ENCODE measurements at places on chromosomes 1 and 21.

DNA sequence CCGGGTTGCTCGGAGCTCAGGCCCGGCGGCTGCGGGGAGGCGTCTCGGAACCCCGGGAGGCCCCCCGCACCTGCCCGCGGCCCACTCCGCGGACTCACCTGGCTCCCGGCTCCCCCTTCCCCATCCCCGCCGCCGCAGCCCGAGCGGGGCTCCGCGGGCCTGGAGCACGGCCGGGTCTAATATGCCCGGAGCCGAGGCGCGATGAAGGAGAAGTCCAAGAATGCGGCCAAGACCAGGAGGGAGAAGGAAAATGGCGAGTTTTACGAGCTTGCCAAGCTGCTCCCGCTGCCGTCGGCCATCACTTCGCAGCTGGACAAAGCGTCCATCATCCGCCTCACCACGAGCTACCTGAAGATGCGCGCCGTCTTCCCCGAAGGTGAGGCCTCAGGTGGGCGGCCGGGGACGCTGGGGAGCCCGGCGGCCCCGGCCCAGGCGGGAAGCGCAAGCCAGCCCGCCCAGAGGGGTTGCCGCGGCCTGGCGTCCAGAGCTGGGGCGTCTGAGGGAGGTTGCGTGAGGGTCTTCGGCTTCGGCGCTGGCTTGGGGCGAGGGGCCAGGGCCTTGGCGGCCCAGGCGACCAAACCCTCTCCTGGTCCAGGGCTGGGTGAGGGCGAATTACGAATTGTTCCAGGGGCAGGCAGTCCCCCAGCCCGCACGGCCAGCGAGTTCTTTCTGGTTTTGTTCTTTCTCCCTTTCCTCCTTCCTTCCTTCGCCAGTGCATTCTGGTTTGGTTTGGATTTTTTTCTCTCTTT is 805 bp downstream of the SIM2 start:
- no peak for DNase-seq

DNA sequence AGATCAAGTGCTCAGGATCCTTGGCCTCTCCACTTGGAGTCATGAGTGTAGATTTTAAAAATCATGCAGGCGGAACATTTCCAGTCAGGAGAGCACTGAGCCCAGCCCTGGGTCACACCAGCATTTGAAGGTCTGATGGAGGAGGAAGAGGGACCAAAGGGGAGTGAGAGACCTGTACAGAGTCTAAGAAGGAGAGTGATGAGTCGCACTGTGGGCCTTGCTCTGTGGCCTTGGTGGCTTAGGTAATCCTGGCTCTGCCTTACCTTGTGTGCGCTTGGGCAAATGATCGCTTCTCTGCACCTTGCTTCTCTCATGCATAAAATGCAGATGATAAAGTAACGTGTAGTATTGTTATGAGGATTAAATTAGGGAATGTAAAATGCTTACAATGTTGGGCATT is 225.3 kb downstream of the SDCCAG8 start:
- no peak for DNase-seq

DNA sequence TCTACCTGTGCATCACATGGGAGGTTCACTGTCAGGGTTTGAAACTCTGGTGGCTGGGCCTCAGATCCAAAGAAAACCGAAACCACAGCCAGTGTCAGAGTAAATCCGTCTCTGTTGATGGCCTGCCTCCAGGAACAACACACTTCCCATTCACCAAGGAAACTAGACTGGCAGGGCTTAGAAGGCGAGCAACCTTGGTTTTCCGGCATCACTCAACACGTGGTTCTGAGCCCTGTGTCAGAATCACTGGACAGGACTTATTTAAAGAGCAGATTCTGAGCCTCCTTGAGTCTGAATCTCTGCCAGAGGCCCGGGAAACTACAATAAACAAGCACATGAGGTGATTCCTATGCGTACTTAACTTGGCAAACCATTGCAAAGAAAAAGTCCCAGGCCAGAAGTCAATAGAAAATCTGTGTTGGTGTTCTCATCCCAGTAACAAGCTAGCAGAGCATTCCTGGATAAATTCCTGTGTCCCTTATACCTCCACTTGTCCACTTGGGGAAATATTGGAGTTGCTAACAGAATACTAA is 70.0 kb downstream of the KCTD3 start:
- DNase-seq: no peak

- no peak for DNase-seq
Measured at GRCh38 chr1:58861076-58861475, 77.2 kb upstream of the JUN start.

DNA sequence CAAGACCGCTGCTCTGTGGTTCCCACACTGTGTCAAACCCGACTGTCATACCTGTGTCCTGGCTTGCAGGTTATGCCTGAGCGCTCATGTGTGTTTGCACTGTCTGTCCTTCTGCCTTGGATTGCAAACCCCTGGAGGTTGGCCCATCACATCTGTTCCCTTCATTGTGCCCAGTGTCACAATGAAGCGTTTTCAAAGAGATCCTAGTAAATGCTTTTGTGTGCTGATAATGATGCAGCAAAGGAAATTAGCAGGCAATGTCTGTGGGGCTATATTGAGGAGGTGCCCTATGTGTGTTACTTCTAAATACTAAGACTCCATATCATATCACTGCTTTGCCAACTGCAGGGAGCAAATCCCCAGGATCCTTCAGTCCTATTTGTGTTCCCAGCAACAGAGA is 424.4 kb upstream of the NFIA start:
- DNase-seq: no peak

GRCh38 chr1:112727716-112728115 is 12.6 kb upstream of the PPM1J start:
- DNase-seq: no peak

GRCh38 chr1:26278303-26278702 is 1.6 kb upstream of the SH3BGRL3 start:
- DNase-seq: no peak

GRCh38 chr1:176540428-176540827 is 77.5 kb downstream of the PAPPA2 start:
- DNase-seq: no peak

- DNase-seq: no peak
Measured at GRCh38 chr1:54871275-54872035, 15.5 kb downstream of the DHCR24 start.

DNA sequence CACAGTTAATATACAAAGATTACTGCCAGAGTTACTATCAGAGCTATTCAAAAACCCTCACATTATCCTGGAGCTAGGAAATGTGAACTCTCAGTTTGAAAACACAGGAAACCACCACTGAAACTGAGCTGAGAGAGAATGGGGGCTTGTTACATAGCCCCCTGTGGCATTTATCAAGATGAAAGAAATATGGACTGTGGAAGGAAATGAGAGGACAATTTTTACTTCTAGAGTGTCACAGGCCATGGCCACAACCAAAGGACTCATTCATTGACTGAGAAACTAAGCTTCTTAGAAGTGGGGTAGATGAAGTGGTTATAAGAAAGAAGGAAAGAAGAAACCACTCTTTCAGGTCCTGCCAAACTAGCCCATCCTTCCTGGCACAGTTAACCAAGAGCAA is 25.3 kb downstream of the DSTYK start:
- DNase-seq: no peak

DNA sequence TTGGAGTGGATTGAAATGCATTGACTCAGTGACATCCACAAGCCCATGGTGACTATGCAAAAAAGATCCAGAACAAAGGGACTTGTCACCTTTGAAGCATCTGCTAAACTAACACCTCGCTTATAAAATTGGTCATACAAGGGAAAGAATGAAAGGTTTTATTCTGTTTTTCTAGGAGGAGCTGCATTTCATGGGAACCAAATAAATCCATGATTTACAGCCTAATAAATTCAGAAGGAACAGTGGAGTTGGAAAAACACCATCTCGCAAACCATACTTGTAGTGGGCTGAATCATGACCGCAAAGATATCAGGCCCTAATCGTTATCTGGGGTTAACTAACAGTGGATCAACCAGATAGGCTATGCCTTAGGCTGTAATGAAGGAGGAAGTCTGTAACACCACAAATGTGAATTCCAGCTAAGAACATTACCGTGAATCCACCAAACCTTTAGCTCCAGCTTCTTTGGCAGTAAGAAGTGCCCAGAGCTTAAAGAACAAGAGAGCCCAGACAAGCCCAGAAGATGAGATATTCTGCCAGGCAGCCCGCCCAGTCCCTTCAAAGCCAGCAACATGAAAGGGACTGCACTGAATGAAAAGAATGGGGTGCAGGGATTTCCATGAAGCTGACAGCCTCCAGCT is 27.4 kb downstream of the RSPH1 start:
- DNase-seq: no peak

GRCh38 chr1:231045286-231045685 is 5.2 kb upstream of the FAM89A start:
- DNase-seq: no peak

DNA sequence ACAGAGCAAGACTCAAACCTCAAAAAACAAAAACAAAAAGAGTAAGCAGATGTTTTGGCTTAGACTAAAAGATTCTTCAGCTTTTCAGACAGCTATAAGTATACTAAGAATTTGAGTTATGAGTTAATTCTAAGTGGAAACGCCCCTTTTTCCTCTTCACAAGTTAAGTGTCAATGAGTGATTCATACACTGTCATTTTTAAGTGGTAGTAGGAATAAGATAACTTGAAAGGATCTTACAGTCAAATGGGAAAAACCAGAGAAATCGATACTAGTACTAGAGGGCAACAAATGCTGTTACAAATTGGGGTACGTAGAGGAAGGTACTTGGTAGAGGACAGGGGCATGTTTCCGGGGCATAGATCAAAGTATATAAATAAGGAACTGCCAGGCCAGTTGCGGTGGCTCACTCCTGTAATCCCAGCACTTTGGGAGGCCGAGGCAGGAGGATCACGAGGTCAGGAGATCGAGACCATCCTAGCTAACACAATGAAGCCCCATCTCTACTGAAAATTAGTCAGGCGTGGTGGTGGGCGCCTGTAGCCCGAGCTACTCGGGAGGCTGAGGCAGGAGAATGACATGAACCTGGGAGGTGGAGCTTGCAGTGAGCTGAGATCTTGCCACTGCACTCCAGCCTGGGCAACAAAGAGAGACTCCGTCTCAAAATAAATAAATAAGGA is 7.4 kb downstream of the H3-3A start:
- no peak for DNase-seq

DNA sequence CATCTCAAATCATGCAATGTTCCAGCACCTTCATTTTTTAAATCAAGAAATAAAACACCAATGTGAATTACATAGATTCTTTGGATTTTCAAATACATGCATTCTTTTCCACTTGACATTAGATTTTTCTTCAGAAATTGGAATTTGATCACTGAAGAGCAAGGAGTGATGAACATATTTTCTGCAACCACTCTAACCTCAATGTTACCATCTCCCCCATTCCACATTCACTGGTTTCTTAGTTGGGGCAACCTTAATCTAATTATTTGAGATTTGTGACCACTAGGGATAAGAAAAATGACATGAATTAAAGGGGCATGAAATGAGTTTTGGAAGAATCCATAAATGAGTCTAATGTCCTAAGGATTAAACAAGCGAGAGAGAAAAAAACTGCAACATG is 168.7 kb upstream of the NR5A2 start:
- DNase-seq: no peak

GRCh38 chr1:79981481-79981880 is 975.0 kb upstream of the ADGRL4 start:
- DNase-seq: no peak

DNA sequence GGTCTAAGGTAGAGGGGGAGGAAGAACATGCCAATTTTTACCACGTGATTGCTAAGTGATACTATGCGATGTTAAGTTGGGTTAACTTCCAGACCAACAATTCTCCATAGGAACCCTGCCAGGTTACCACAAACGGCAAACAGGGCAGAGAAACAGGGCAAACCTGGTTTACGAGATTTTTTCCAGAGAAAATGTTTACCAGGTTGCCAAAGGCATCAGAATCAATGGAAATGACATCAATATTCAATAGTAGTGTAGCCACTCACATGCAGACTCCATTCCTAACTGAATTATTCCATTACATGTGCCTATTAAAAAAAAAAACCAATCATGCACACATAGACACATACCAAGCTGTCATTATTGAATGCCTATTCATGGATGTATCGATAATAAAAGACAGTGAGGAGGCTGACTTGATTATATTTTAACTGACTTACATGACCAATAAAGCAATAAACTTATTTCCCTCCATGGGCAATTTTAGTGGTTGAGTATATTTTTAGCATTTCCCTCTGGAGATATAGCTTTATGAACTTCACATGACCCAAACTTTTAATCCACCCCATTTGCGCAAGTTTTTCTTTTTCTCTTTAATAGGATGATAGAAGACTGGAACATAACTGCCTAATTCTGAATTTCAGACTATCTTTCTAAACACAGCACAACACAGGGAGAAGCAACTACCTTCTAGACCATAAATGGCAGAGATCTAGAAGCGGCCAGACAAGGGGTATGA is 40.5 kb upstream of the KCNE1 start:
- DNase-seq: no peak

- DNase-seq: no peak
Measured at GRCh38 chr1:94859174-94859573, 39.0 kb downstream of the SLC44A3 start.

DNA sequence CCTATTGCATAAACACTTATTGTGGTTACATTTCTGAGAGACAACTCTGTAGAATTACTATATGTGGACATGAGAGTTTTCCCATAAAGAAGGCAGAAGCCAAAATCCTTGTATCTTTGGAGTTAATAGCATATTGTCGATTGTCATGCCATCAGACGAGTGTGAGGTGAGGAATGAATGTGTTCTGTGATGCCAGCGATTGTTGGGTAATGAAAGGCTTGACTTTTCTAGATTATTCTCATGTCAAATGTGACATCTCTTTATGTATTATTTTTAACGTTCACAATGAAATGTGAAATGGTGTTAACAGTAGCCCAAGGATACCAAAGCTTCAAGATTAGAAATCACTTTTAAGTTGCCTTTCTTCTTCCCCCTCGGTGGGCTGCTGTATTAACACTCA is 84.9 kb downstream of the C1orf21 start:
- no peak for DNase-seq

Data from non-pigmented ciliary epithelial cell (primary cell).